ENCODE measurements at places on chromosomes 2 and 18.

DNA sequence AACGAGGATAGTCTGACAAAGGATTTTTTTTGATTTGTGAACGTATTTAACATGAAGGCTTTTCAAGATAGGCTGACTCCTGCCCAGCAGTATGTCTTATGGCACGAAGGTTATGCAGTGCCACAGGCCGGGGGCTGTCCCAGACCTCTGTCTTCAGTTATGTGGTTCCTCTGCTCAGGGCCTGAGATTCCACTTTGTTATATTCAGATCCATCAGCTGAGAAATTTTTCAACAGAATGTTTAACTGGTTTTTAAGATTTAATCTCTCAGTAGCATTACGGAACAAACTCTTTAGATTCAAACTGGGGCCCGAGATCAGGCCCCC is 20.0 kb downstream of the C2orf74 start:
- no peak for DNase-seq

- no peak for DNase-seq
These were observed 36.7 kb downstream of the SCN2A start for GRCh38 chr2:165275932-165276331.

DNA sequence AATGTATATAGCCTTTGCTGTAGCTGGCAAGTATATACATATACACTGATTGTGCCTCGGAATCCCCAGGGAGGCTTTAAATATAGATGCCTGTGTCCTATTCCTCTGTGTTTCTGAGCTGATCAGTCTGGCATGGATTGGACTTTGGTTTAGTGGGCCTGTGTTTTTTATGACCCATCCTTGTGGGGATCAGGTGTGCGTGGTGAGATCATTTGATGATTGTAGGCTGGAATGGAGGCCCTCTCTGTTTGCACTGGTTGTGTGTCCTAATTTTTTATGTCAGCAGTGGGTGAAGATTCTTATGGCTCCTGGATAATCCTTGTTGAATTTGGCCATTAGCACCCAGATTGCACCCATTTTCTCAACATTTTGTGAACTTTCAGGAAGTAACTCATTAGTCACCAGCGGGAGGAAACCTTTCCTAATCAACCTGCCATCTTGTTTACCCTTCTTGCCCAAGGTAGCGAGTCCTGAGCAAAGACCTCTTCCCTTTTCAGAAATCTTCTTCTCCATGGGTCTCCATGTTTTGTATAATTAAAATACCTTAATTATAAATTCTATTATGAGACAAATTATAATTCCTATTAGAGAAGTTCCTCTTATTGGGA is 75.8 kb downstream of the UGGT1 start:
- DNase-seq: no peak

DNA sequence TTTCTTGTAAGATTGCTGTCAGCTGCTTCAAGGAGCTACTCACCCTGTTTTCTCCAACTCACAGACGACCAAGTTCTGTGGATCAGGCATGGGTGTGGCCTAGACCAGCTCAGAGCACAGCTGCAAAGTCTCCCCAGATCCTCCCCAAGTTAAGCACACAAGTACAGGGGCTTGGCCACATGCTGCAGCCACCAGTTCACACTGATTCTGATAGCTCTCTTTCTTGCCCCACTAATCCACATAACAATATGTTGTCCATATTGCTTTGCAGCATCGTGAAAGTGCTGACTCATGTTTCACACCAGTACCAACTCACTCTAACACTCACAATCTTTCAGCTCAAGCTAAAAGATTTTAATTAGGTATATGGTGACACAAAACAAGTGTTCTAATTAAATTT is 437.0 kb downstream of the PARD3B start:
- DNase-seq: no peak

- no peak for DNase-seq
These were observed 101.2 kb downstream of the ZNF236 start for GRCh38 chr18:76923485-76924085.

DNA sequence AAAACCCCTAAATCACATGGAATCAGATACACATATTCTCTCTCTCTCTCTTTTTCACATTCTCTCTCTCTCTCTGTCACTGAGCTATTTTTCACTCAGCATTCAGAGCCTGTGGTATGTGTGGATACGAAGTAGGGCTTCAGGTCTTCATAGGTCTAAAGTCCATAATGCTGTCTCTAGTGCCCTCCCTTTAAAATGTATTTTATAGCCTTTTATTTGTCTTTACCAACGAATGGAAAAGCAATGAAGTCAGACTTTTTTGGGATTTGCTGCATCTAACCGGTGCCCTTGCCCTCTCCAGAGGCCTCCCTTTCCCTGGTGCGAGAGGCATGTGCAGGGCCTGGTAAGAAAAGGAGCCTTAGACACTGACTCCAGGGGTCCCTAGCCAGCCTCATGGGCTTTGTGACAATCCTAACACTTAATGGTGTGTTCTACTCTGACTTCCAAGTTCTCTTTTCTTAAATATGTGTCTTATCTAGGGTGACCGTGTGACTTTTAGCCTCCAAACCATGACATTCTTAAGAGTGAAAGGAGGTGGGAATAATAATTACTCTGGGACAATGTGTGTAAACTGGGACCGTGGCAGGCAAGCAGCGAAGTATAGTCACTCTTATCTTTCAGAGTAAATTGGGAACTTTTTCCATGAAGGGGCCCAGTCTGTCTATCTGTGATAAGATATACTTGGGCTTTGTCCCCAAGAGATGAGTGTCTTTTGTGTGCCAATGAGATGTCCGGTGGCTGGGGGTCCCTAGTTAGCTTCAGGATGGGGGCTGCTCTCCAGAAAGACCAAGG is 101.1 kb downstream of the B3GNT2 start:
- no peak for DNase-seq

DNA sequence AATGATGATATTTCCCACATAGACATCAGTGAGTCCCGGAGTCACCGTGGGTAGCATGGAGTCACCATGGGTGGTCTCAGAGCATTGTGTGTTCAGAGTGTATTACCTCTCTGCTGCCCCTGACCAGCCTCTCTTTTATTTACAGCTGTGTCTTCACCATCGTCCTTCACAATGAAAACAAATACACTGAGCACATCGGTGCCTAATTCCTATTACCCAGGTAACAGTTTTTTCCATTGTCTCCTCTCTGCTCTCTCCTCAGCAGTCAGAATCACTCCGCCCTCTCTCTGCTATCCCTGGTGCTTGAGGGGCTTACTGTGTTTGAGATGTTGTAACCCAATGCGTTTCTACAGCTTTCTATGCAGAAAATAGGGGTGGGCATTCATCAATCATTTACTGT is 361.5 kb upstream of the RAB12 start:
- DNase-seq: no peak

DNA sequence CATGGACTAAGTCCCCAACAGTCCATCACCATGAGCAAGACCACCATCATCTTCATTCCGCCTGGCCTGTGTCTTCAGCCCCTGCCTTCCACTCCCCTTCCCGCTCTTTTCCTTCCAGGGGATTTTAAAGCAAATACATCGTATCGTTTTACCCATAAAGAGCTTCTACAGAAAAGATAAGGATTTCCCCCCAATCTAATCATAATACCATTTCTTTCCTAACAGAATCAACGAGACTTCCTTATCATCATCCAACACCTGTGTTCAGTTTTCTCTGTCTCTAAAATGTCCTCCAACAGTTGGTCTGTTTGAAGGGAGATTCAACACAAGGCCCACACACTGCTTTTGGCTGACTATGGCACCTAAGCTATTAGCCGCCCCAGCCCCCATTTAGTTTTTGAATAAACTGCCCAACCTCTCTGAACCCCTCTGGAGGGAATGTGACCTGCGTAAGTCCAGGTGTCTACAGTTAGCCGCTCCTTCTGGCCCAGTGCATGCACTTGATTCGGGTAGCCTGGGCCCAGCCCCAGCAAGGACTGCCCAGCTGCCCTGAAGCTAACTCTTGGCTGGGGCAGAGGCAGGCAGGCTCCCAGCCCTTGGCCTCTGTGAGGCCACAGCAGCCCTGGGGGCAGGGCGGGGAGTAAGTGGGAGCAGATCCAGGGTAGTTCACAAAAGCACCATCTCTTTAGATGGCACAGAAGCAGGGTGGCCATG is 25.3 kb upstream of the SEMA4C start:
- DNase-seq: no peak

DNA sequence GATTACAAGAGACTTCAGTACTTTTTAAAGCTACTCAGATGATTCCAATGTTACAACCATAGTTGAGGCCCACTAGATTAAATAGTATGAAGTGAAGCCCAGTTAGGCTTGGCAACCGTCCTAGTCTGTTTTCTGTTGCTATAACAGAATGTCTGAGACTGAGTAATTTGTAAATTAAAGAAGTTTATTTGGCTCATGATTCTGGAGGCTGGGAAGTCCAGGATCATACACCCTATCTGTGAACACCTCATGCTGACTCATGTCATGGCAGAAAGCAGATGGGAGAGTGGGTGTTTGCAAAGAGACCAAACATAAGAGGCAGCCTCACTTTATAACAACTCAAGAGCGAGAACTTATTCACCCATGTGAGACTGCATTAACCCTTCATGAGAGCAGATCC is 63.1 kb downstream of the CCDC150 start:
- no peak for DNase-seq

- DNase-seq: no peak
These were observed 44.1 kb downstream of the EFR3B start for GRCh38 chr2:25085761-25086560.

GRCh38 chr18:72107647-72108383 is 436.3 kb downstream of the CBLN2 start:
- DNase-seq: no peak

DNA sequence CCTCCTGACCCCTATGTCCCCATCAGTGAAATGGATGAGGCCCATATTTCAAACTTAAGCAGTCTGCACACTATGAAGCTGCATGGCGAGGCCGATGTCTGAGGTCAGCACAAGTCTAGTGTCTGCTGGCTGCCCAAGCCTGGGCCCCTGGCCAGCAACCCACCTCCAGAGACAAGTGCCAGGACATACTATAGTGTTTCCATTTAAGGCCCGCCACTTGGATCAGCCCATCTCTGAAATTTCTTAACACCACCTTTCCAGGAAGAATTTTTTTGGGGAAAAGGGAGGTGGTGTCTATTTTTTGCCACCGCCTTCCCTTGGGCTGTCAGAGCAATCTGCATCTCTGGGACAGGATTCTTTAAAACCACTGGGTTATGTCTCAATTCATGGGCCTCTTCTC is 1.8 kb downstream of the ACVR1 start:
- no peak for DNase-seq

GRCh38 chr2:142778289-142778688 is 99.2 kb upstream of the KYNU start:
- DNase-seq: no peak

DNA sequence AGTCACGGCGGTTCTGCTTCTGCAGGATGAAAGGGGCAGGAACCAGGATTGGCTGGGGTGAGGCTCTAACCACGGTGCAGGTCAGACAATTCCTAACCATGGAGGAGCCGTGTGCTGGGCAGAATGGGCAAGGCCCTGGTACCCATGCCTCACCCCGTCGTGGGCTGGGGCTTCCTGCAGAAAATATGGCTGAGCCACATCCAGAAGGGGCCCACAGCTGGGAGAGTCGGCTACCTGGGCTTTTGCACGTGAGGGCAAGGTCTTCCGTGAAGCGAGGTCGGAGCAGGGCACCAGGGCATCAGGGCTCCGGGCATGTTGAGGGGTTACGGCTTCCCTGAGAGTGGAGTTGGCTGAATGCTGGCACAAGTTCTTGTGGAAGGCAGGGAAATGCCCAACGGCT is 147.8 kb downstream of the ARHGAP28 start:
- DNase-seq: no peak

- DNase-seq: no peak
These were observed 174.1 kb downstream of the LRATD1 start for GRCh38 chr2:14806613-14807012.

GRCh38 chr18:58522132-58522531 is 106.8 kb downstream of the ALPK2 start:
- no peak for DNase-seq

- no peak for DNase-seq
These were observed 198.8 kb downstream of the PDE1A start for GRCh38 chr2:182228073-182228473.

- no peak for DNase-seq
These were observed 243.3 kb upstream of the NCKAP5 start for GRCh38 chr2:133811409-133812125.

GRCh38 chr2:199467066-199467822 is 9.5 kb upstream of the SATB2 start:
- no peak for DNase-seq

GRCh38 chr18:28150925-28151324 is 26.0 kb downstream of the CDH2 start:
- DNase-seq: no peak

GRCh38 chr2:38690499-38691420 is 24.8 kb downstream of the GALM start:
- no peak for DNase-seq

GRCh38 chr2:236086971-236087465 is 81.2 kb downstream of the GBX2 start:
- DNase-seq: no peak

DNA sequence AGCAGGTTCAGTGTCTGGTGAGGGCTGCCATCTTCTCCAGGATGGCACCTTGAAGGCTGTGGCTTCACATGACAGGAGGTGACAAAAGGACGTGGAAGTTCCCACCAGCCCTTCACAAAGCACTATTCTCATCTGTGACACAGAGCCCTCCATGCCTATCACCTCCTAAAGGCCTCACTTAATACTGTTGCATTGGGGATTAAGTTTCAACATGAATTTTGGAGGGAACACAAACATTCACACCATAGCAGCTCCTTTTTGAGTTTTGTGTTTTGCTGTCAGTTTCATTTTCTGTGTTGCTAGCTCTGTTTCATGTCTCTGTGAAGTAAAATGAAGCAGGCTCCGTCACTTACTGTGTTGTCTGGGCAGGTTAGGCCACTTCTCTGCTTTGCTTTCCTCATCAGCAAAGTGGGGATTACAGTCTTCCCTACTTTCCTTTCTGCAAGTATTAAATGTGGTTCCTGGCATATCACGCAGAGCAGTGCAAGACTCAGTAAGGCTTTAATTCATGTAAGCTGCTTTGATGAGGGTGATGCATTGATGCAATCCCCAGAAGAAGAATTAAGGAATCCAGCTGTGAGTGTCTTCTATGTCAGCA is 31.6 kb downstream of the LIMS1 start:
- DNase-seq: no peak

DNA sequence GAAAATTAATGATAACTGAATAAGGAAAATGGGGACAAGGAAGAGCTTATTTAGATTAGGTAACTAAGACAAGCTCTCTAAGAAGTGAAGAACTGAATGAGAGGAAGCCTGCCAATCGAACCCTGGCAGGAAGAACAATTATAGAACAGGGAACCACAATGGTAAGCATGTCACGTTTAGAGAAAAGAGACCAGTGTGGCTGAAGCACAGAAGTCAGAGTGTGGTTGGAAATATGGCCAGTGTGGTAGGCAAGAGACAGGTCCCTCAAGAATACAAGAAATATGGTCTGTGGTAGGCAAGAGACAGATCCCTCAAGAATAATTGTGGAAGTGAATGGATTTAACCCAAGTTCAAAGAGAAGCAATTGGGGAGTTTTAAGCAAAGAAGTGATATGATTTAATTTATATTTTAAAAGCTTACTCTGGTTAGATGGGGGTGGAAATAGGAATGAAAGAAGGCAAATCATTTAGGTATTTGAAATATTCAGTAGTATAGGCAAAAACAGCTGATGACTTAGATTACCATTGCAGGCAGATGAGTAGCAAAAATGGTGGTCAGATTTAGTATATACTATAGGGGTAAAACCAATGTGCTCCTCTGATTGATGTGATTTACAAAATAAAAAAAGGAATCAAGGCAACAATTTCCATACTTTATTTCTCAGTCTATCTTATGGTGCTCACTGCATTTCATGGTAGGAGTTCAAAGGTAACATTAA is 38.8 kb upstream of the ERMN start:
- DNase-seq: peak; percentile 36

- no peak for DNase-seq
These were observed 60.0 kb downstream of the NCOA1 start for GRCh38 chr2:24551016-24551415.

- no peak for DNase-seq
These were observed 100.3 kb downstream of the ASAP2 start for GRCh38 chr2:9306911-9307310.

Data from GM13977 (cell line).